Activated CD8-positive, alpha-beta T cell treated with anti-CD3 and anti-CD28 coated beads for 36 hours (primary cell): ENCODE measurements at places on chromosomes 2 and 18. TPM values are rescaled to one million over a fixed set of nuclear protein-coding genes. Genes with fewer than 3 reads are reported as not detected.

GRCh38 chr2:27211241-27211942 lies 449 bp upstream of the ATRAID start:
- peak overlapping the region; percentile 91 for H3K27ac ChIP-seq
- peaks cover 34% of the 10 kb centered on the region for H3K36me3 ChIP-seq
- no peaks in the 10 kb centered on the region for H3K27me3 ChIP-seq
- DNase-seq = peak; percentile 13

DNA sequence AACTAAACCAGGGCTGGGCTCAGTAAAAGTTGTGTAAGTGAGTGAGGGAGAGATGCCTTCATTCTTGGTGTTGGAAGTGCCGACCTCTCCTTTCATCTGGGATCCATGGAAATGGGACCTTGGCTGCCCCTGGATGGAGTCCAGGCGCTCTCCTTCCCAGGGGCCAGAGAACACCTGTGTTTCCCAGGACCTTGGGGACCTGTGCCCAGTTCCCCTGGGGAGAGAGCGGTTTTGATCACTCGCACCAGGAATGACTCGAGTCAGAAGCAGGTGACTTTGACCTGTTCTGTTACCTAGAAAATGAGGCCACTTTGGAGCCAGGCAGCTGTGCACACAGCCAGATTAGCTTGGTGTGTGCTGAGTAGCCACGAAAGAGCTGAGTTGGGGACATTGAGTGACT lies 97.3 kb downstream of the SH3BP4 start:
- H3K27ac ChIP-seq = no peak overlapping the region
- DNase-seq = no peak
- H3K27me3 ChIP-seq = peaks cover 6% of the 10 kb centered on the region
- H3K36me3 ChIP-seq = no peaks in the 10 kb centered on the region
- H3K4me3 ChIP-seq = no peak overlapping the region

DNA sequence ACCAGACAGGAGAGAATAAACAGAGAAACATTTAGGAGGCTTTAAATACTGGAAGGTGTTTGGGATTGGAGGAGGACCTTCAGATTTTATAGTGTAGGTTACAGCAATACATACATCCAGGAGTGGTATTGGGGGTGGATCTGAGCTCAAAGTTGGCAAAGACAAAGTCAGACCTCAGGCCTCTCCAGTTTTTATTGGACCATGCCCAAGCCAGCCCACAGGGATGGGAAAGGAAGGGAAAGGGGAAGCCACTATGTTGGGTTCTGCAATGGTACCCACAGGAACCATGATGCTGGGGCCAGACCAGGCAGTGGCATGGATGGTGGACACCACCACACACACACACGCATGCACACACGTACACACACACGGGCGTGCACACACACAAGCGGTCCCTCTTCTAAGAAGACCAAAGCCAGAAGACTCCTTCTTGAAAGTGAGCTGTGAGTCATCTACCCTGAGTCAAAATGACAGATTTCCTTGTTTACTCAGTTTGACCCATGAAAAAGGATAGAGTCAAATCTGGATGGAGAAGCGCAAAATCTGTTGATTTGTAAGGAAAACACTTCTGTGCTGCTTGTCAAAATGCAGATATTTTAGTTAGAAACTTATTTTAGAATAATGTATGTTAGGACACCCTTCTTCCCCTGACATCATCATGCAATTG lies 87.9 kb downstream of the TRABD2A start:
- H3K27ac ChIP-seq = no peak overlapping the region
- DNase-seq = no peak
- H3K27me3 ChIP-seq = no peaks in the 10 kb centered on the region
- peaks cover 9% of the 10 kb centered on the region for H3K4me1 ChIP-seq
- no peak overlapping the region for H3K4me3 ChIP-seq

GRCh38 chr2:12488352-12489318 lies 228.1 kb upstream of the TRIB2 start:
- H3K4me3 ChIP-seq = no peak overlapping the region
- peaks cover 58% of the 10 kb centered on the region for H3K4me1 ChIP-seq
- no peaks in the 10 kb centered on the region for H3K27me3 ChIP-seq
- H3K36me3 ChIP-seq = no peaks in the 10 kb centered on the region
- peak; percentile 67 for DNase-seq

DNA sequence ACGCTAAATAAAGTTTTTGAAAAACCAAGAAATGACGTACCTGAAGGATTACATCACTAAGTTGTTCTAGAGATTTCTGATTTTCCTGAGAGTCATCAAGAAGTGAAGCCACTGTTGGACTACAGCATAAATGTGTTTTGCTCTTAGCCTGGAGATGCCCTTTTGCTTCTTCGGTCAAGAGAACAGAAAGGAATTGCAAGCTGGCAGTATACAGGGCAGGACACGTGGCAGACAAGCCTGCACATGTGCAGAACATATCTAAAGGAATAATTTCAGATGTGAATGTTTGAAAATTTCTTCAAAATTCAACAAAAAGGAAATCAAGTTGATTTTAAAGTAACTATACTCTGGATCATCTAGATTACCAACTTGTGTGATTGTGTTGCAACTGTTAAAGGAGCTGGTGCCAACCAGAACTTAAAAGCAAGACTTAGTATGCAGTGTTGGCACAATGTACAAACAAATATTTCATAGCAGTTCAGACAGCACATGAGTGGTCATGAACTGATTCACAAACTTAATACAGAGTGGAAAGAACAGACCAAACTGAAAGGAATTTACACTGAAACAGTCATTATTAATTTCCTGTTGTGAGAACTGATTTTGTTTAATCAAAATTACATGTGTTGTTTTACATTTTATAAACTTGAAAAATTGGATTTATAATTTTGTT lies 100.4 kb upstream of the CD226 start:
- H3K4me3 ChIP-seq = no peak overlapping the region
- H3K27ac ChIP-seq = no peak overlapping the region
- H3K4me1 ChIP-seq = no peaks in the 10 kb centered on the region
- H3K36me3 ChIP-seq = peaks cover 26% of the 10 kb centered on the region
- H3K27me3 ChIP-seq = no peaks in the 10 kb centered on the region
- no peak for DNase-seq

- peak overlapping the region; percentile 93 for H3K27ac ChIP-seq
- peaks cover 31% of the 10 kb centered on the region for H3K4me1 ChIP-seq
- no peak for DNase-seq
- H3K27me3 ChIP-seq = no peaks in the 10 kb centered on the region
Observed at GRCh38 chr2:181393472-181393871, 63.7 kb upstream of the ITGA4 start.

The VWC2L gene
- total RNA-seq = not detected

DNA sequence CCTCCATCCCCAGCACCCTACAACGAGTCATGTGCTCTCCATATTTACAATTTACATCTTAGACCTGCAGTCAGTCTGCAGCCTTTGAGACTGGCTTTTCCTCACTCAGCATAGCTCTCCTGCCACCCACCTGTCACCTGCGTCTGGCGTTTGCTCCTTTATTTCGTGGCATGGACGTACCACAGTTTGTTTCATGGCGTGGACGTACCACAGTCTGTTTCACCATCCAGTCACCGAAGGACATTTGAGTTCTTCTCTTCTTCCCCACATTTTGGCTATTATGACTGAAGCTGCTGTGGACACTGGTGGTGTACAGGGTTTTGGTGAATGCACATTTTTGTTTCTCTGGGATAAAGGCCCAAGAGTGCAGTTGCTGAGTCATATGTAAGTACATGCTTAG lies 141.8 kb upstream of the CTDP1 start:
- H3K4me1 ChIP-seq = no peaks in the 10 kb centered on the region
- H3K27ac ChIP-seq = no peak overlapping the region
- no peak for DNase-seq

GRCh38 chr18:69220529-69220928 lies 180.2 kb upstream of the DOK6 start:
- H3K36me3 ChIP-seq = no peaks in the 10 kb centered on the region
- no peaks in the 10 kb centered on the region for H3K4me1 ChIP-seq
- no peaks in the 10 kb centered on the region for H3K27me3 ChIP-seq
- H3K27ac ChIP-seq = no peak overlapping the region

The PAX8 gene
- 0.63 TPM for total RNA-seq
